ENCODE measurements at places on chromosomes 3 and 15.
A peak's percentile ranks its signal among the peaks of the same experiment; 100 is the strongest.

- DNase-seq = no peak
Measured at GRCh38 chr3:123388042-123388441, 60.8 kb downstream of the ADCY5 start.

DNA sequence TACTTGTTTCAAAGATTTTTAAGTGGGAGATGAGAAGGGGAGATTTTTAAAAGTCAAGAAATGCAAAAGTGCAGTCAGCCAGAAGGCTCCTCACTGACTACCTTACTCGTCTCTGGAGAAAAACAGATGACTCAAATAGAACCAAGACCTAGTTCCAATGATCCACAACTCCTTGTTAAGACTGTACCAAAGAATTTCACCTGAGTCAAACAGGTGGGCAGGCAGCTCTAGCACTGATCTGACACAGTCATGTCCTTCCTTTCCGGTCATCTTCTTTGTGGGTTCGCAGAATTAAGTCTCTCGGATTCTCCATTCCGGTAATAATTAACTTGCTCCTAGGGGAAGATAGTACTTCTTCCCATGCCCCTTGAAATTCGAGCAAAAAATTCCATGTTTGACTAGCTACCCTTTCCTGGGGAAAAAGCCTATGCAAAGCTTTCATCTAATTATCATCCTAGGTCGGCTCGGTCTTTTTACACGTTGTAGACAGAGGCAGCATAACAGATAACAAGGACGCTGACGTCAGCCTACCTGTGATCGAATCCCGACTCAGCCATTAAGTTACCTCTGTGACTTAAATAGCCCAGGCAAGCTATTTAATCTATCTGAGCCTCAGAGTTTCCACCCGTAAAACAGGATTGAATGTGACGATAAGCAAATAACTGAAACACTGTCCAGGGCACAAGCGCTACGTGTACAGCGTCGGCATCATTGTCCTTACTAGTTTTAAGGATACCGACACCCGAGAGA lies 758 bp downstream of the SELENOK start:
- DNase-seq = no peak

DNA sequence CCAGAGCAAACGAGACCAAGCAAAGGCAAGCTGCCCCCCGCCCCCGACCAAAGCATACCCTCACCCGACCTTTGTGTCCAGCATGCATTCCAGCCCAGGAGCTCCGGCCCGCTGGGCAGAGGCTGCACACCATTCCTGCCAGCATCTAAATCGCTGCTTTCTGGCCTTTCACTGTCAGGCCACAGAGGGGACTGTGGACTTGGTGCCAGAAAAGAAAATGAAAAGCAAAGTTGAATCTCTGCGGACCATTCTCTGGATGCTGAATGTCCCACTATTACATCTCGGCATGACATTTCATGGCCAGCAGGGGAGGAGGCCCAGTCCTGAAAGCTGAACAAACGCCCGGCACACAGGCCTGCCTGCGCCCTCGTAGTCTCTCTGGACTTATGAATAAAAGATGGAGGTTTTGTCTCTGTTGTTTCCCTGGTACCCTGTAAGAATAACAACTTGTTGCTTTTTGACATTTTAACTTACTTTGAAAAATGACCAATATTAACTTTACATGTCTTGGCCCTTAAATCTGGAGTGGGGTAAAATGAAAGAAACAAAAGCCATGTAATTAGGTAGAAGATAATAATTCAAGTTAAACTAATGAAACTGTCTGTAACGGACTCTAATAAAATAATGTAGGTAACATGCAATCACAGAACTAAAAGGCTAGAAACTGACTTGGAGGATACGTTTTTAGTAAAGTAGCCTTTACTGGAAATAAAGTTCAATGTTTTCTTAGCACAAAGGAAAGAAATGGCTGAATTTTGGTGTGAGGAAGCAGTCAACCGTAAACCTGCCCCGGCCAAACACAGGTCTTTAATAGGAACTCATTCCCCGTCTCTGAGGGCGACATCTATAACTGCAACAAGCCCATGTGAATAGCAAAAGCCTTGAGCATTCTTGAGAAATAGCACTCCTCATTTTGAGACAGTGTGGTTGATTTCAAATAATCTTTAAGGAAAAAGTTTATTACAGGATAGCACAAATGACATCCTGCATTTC lies 12.7 kb downstream of the IL17RD start:
- DNase-seq = no peak

- no peak for DNase-seq
Measured at GRCh38 chr3:99933971-99934750, 116.5 kb downstream of the CMSS1 start.

DNA sequence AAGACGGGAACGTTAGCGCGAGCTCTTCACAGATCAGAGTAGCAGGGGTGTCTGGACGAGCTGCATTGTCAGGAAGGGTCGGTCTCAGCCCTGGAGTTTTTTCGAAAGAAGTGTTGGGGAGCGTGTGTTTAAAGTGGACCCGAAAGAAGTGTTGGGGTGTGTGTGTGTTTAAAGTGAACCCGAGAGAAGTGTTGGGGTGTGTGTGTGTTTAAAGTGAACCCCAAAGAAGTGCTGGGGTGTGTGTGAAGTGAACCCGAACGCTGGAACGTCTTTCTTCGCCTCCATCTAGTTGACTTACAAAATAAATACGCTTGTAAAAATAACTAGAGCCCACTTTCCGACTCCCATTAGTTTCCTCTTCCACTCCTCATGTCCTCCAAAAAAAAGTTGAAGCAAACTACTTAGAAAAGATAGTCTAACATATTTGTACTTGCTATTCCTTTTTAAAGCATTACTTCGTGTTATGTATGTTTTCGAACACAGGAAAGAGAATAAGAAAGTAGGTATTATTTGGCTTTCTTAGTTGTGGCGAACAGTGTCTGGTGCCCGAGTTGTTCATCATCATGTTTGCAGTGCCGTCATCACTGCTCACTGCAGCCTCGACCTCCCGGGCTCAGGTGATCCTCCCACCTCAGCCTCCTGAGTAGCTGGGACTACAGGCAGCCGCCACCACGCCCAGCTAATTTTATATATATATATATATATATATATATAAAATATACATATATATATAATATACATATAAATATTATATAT lies 1.0 kb downstream of the LRCH3 start:
- DNase-seq = peak; percentile 43

- no peak for DNase-seq
Measured at GRCh38 chr15:37134244-37134643, 33.9 kb upstream of the MEIS2 start.

DNA sequence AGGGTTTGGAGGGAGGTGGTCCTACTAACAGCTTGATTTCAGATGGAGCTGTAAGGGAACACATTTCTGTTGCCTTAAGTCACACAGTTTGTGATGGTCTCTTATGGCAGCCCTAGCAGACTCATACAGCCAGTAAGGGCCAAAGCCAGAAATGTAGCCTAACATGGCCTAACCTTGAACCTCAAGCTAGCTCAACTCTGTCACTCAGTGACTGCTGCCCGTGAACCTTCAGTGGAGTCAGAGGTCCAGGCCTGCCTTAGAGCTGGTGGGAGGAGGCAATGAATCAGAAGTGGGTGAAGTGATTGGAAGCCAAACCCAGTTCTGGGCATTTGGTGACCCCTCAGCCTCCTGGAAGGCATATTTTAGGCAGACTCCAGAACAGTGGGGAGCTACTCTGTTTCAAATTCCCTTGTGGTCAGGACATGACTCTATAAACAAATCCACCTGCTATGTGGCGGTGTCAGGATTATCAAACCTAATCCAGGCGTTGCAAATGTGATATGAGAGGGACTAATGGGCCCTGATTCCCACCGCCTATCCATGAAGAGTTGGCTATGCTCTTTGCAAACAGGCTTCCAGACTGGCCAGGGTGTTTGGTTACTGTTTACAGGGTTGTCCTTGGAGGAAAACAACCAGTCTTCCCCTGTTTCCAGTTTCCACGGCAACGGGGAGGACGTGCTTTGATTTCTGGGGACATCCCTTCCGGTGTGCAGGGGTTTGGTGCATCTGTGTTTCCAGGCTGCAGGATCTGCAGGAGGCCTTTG lies 105.9 kb upstream of the AGBL1 start:
- no peak for DNase-seq

GRCh38 chr3:53921296-53921695 lies 29.6 kb upstream of the SELENOK start:
- DNase-seq = no peak

GRCh38 chr3:46006238-46007032 lies 10.8 kb upstream of the FYCO1 start:
- DNase-seq = no peak

DNA sequence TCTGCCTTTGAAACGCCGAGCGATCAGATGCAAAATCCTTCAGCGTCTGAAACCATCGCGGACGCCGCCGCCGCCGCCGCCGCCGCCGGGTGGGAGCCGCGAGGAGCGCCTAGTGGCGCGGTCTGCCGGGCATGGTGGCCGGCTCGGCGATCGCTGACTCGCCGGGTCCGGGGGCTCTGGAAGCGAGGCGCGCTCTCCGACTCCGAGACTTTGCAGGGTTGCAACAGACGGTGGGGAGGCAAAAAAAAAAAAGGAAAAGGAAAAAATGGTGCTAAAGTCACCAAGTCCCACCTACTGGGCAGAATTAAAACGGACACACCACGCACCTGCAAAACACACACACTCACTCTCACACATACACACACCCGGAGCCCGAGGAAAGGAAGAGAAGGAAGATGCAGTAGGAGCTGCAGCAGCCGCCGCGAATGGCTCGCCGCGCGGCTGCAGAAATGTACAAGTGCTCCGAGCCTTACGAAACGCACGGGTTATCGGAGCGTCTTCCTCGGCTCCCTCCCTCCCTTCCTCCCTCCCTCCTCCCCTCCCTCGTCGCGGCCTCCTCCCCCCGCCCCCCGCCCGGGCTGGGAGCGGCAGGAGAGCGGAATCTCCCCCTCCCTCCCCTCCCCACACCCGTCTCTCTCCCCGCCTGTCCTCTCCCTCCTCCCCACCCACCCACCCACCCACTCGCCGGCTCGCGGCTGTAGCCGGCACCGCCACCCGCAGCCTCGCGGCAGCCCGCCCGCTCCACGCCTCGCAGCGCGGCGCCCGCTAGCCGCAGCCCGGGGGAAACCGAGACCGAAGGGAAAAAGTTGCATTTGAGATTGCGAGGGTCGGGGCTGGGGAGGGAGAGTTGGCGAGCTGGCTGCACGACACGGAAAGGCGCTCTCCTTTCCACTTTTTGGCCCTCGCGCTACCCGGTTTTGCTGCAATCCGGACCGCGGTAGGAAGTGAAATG lies at the start of gene NTRK3:
Gene NTRK3, minus strand, starts transcription at position 461 of the 952 bp plus-strand sequence. CDS start 586 bp downstream, outside the sequence.
- no peak for DNase-seq

DNA sequence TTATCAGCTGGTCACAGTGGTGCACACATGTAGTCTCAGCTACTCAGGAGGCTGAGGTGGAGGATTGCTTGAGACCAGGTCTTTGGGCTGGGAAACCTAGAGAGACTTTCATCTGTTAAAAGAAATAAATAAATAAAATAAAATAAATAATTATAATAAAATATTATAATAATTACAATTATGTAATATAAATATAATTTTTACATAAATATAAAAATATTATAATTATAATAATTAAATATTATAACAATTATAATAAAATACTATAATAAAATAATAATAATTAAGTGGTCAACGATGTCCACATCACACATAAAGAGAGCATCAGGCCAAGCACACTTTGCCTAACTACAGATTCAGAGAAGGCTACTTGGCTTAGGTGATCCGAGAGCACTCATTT lies 14.6 kb downstream of the QRICH1 start:
- DNase-seq = no peak

GRCh38 chr3:16759227-16759903 lies 125.4 kb upstream of the PLCL2 start:
- no peak for DNase-seq

DNA sequence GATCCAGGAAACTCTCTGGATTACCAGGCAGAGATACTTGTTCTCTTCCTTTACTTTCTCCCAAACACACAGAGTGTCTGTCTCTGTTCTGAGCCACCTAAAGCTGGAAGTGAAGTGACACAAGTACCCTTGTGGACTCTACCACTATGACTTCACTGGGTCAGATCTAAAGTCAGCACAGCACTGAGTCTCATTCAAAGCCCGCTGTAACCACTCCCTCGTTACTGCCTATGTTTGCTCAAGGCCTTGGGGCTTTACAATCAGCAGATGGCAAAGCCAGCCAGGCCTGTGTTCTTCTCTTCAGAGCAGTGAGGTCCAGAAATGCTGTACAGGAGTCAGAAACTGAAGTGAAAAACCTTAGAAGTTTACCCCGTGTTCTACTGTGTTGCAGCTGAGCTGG lies 588.3 kb upstream of the SEMA6D start:
- DNase-seq = no peak

DNA sequence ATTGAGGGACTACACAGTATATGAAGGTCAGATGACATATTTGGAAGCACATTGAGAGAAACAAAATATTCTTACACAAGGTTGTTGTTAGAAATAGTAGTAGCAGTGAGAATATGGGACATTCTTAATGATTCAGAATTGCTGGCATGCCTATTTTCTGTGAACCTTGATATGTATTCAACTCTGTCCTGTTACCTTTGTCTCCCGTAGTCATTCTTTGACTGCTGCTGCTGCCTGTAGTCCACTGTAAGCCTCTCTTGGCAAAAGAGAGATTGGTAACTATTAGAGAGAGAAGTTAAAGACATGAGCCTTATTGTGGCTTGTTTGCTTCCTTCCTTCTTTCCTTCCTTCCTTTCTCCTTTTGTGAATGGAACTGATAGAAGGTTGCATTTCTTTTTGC lies 64.5 kb downstream of the TCF12 start:
- no peak for DNase-seq
